ENCODE measurements at places on chromosomes 16 and 17.

DNA sequence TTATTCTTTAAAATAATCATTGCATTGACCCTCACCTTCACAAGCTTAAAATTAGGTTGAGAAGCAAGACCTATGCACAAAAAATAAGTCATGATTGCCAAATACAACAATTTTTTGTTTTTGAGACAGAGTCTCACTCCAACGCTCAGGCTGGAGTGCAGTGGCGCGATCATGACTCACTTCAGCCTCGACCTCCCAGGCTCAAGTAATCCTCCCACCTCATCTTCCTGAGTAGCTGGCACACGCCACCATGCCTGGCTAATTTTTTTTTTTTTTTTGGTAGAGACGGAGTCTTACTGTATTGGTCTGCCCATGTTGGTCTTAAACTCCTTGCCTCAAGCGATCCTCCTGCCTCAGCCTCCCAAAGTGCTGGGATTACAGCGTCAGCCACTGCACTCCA lies 24.2 kb downstream of the ZNF652 start:
- DNase-seq = peak; percentile 81

DNA sequence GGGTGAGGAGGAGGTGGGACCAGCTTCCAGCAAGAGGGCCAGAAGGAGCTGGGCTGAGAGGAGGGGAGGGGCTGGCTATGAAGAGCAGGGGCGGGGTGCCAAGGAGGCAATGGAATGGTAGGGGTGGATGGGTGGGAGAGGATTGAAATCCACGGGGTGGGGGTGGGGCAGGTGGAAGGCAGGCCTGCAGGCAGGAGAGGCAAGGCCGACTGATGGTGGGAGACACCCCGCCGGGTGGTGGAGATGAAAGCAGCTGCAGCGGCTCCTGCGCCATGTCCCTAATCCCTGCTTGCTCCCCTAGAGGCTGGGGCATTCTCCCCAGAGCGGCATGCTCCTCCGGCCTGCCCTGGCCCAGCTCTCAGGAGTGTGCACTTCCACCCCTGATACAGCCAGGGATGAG lies 27.8 kb upstream of the TAC4 start:
- no peak for DNase-seq

DNA sequence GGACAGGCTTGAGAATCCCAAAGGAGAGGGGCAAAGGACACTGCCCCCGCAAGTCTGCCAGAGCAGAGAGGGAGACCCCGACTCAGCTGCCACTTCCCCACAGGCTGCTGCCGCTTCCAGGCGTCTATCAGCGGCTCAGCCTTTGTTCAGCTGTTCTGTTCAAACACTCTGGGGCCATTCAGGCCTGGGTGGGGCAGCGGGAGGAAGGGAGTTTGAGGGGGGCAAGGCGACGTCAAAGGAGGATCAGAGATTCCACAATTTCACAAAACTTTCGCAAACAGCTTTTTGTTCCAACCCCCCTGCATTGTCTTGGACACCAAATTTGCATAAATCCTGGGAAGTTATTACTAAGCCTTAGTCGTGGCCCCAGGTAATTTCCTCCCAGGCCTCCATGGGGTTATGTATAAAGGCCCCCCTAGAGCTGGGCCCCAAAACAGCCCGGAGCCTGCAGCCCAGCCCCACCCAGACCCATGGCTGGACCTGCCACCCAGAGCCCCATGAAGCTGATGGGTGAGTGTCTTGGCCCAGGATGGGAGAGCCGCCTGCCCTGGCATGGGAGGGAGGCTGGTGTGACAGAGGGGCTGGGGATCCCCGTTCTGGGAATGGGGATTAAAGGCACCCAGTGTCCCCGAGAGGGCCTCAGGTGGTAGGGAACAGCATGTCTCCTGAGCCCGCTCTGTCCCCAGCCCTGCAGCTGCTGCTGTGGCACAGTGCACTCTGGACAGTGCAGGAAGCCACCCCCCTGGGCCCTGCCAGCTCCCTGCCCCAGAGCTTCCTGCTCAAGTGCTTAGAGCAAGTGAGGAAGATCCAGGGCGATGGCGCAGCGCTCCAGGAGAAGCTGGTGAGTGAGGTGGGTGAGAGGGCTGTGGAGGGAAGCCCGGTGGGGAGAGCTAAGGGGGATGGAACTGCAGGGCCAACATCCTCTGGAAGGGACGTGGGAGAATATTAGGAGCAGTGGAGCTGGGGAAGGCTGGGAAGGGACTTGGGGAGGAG lies at the start of gene CSF3:
TSS of gene CSF3 (plus strand) at position 436 of the 993 bp plus-strand sequence. CDS start at position 471, 35 bp downstream.
- no peak for DNase-seq

DNA sequence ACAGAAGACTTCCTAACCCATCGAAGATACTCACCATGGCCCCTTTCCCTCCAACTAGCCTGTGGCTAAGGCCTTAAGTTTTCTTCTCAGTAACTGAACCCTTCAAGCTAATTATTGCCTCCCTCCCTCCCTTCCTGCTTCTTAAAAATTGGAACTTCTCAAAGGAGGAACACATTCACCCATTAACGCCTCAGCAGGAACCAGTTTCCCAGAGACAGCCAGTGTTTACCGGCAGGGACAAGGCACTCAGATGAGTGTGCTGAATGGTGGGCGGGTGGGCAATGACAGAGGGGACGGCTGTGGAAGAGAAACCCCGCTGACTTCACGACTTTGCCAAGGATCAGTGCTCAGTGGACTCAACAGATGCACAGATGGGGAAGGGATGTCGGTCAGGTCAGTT lies 20.3 kb downstream of the PITPNA start:
- DNase-seq = no peak

- DNase-seq = peak; percentile 56
These were observed 29.0 kb upstream of the IRF8 start for GRCh38 chr16:85869785-85870558.

DNA sequence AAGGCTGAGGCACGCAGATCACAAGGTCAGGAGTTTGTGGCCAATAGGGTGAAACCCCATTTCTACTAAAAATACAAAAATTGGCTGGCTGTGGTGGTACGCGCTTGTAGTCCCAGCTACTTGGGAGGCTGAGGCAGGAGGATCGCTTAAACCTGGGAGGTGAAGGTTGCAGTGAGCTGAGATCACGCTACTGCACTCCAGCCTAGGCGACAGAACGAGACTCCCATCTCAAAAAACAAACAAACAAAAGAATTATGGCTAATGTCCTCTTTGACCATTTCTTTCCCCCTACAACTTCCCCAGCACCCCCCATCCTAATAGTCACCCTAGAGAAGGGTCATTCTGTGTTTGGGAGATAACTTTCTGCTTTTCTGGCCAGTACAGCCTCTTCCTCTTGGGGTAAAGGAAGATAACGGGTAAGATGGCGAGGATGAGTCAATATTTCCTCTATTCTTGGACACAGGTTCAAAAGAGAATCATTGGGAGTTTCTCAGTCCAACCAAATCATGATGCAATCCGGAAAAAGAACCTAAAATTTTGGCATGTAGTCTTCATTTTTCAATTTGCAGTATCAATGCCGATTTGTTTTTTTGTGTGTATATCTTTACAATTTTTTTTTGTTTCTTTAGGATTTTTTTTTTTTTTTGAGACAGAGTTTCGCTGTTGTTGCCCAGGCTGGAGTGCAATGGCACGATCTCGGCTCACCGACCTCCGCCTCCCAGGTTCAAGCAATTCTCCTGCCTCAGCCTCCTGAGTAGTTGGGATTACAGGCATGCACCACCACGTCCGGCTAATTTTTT lies 107.6 kb upstream of the MED13 start:
- DNase-seq = peak; percentile 54

DNA sequence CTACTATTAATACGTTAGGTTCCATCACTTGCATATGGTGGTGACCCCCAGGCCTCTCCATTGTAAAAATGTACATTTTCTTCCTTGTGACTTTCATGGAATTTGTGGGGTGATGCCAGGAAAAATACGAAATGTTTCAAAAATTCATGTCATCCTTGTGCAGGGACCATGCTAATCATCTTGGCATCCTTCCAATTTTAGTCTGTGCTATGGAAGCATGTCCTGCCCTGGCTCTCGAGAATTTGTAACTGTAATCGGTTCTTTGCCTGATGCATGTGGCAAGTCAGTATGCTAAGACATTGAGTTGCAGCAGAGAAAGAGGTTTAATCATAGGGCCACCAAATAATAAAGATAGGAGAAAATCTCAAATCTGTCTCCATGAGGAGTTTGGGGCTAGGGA lies 14.3 kb upstream of the GINS3 start:
- no peak for DNase-seq

DNA sequence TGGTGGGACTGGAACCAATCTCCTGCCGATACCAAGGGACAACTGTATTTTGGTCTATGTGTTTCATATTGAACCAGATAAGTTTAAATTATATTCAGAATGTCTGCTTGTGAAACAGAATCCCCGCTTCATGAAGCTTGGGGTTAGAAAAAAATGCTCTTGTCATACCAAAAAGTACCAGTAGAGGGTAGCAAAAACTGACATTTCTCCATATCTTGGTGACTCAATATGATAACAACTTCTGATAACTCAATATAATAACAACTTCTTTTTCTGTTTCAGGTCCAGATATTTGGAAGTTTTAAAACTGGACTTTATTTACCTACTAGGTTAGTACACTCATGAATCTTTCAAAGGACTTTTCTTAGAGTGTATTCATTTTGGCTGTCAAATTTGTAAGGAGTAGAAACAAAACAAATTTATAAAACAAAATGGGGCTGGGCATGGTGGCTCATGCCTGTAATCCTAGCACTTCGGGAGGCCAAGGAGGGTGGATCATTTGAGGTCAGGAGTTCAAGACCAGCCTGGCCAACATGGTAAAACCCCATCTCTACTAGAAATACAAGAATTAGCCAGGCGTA lies 52.3 kb upstream of the ADCY7 start:
- DNase-seq = peak; percentile 56

DNA sequence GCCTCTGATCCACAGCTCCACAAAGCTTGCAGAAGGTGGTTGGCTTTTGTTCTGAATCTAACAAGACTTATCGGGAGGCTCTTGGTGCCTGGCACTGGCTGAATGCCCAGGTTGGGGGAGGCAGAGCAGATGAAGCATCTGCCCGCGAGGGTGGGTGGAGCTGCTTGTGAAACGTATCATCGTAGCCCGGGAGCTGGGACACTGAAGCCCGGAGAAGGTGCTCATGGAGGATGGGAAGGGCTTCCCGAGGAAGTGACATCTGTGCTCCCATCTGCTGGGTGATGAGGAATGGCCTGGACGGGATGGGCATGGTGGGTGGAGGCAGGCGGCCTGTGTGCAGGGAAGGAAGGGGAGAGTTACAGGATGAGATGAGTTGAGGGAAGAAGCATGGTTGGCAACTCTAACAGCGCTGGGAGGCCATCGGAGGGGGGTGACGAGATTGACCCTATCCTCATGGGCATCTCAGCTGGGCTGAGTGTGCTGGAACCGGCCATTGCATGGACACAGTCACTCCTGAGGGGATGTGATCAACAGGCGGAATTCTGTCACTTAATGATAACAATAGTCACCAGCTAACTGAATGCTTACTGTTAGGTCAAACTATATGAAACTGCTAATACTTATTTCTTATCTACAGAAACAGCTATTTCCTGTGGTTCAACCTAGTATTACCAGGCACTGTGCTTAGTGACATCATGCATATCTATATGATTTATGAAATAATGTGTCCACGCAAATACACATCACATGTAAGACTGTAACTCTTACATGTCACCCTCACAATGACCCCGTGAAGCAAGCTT lies 102.7 kb downstream of the ABCC6 start:
- DNase-seq = no peak

GRCh38 chr17:61349350-61349749 lies 50.3 kb upstream of the TBX2 start:
- DNase-seq = no peak

DNA sequence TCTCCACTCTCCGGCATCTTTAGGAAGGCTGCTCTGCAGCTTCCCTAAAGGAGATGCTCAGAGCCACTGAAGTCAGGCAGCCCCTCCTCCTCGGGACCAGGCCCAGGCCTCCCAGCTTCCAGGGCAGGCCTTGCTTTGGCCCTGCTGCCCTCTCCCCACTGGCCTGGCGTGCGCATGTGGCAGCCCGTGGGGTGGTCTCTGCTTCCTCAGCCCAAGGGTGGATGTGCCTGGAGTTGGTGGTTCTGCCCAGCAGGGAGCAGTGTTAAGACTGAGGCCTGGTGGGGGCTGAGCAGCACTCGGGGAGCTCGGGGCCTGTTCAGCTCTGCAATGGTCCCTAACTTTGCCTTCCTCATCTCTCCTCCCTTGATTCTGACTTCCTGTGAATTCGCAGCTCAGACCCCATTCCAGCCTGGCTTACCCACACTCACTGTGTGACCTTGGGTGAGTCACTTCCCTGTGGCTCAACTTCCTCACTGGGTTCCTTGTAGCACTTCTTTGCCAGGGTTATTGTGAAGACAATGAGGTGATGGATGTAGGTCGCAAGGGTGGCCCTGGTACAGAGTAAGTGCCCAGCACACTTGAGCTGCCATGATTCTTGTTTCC lies 63.2 kb downstream of the NKD1 start:
- DNase-seq = peak; percentile 89

DNA sequence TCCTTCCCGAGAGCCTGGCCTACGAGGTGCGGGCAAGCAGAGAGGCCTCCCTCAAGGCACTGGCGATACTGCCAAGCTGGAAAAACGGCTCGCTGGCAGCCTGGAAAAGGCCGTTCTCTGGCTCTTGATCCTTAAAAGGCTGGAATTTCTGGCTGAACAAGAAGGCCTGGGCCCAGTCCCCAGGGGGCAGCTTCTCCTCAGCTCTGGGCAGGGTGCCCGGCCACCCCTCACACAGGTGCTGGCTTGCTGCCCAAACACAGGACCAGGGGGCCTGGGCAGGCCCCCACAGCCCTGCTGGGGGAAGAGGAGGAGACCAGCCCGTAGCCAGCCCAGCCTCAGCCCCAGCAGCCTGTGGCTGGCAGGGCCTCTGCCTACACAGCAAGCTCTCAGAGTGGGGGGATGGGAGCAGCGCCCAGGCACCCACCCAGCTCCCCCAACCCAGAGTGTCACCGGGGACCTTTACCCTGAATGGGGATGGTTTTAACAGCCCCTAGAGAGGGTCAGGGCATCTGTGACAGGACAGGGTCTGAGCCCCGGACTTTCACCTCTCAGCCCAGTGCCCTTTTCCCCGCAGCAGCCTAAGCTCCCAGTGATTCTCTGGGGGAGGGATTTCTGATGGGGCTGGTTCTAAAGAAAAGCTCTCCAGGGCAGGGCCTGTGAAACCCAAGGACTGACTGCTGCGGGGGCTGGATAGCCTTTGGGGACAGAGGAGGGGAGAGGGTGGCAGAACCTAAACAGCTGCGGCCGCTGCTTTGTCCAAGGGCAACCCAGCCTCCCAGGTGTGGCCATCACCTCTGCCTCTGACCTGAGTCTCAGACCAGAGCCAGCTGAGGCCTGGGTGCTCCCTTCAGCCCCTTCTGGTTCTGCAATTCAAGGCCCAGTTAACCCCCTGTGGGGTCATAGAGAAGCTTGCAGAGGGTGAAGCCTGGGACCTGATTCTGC lies 38.6 kb upstream of the TOB1 start:
- no peak for DNase-seq

All from inflammatory macrophage (primary cell).